ENCODE measurements at places on chromosomes 4 and X. TPM values are rescaled to one million over a fixed set of nuclear protein-coding genes. Genes with fewer than 3 reads are reported as not detected.
A peak's percentile ranks its signal among the peaks of the same experiment; 100 is the strongest.

KIT gene
- total RNA-seq = not detected

DNA sequence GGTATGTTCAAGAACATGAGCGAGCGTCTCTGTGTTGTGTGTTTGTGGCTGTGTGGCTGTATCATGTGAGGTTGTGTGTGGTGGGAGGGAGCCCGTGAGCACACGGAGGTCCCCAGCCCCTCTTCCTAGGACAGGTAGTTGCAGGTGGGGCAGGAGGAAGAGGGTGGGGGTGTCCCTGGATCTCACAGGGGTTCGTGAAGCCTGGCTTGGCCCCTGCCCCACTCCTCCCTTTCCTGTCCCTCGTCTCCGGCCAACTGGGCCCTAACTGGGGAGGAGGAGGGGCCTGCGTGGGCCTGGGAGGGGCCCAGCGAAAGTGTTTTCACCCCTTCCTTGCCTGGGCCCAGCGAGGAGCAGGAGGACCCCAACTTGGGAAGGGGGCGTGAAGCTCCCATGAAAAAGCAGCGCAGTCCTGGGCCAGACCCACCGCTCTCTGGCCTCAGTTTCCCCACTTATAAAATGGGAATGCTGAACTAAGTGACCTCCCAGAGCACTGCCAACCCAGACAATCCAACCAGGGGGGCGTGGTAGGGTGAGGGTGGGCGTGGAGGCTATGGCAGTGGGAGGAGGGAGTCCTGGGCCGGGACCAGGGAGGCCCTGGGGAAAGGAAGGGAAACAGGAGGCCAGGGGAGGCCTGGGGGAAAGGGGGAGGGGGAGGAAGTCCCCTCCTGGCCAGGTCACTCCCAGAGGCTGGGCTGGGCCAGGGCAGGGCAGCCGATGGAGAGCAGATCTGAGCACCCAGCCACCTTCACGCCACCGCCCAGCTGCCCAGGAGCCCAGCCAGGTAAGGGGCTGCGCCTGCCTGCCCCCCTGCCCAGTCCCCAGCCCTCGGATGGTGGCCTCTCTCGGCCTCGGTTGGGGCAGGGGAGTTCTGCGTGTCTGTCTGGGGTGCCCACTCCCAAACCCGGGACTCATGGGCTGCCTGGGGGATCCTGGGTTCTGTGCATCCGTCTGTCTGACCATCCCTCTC is at the start of gene AVPR2:
TSS of gene AVPR2 (plus strand) at position 683 of the 967 bp plus-strand sequence. CDS start 473 bp downstream, outside the sequence.
- DNase-seq = no peak

- no peak for DNase-seq
Measured at GRCh38 chr4:125791896-125792295, 477.1 kb downstream of the FAT4 start.

GRCh38 chr4:151067316-151067970 is 32.0 kb upstream of the RPS3A start:
- DNase-seq = no peak

- DNase-seq = no peak
Measured at GRCh38 chr4:38663090-38663800, 754 bp upstream of the KLF3 start.

GRCh38 chr4:81688085-81688484 is 216.4 kb upstream of the RASGEF1B start:
- no peak for DNase-seq

DNA sequence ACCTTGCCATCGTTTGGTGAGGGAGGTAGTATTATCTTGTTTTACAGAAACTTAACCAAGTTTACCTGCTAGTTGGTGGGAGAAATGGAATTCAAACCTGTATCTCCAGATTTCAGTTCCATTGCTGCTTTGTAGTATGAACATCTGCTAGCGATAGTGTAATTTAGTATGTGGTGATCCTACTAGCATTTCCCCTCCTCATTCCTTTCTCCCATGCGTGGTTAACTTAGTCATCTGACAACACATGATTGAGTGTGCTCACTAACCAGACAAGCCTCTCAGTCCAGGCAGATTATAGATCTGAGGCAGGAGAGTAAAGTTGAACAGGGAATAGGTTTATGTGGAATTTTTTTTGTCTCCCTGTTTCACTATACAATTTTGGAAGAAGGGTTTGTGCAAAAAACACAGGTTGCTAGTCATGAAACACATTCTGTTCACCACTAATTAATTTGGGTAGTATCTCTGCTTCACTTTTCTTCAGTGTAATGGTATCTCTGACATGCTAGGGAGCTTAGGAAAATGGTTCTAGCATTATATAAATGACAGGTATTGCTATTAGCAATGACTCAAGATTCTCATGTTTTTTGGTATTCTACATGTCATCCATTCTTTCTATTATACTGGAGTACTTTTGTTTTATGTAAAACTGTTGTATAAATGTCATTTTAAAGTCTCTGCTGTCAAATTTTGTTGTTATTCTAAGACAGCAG is 21.7 kb downstream of the RBPJ start:
- DNase-seq = no peak

DNA sequence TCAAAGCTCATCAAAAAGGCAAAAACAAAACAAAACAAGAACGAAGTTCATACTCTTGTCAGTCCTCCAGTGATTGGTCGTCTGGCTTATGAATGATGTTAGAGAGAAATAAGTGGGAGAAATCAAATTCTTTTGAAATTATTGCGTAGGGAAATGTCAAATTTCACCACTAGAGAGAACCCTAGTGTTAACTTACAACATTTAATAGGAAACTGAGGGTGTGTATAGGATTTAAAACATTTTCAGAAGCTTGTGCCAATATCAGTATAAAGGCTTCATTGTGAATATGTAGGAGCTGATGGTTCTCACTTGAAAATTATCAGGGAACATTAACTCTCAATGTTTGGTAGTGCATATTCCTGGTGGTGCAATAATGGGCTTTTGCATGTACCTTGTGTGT is 17.4 kb downstream of the ADH6 start:
- DNase-seq = no peak

SOD3 gene
- total RNA-seq = 893 TPM

- DNase-seq = no peak
Measured at GRCh38 chr4:170827562-170828274, 738.0 kb upstream of the AADAT start.

OCRL gene
- total RNA-seq = 22.4 TPM

GPRIN3 gene
- total RNA-seq = 2.1 TPM

GPRASP2 gene
- 8.7 TPM for total RNA-seq

DNA sequence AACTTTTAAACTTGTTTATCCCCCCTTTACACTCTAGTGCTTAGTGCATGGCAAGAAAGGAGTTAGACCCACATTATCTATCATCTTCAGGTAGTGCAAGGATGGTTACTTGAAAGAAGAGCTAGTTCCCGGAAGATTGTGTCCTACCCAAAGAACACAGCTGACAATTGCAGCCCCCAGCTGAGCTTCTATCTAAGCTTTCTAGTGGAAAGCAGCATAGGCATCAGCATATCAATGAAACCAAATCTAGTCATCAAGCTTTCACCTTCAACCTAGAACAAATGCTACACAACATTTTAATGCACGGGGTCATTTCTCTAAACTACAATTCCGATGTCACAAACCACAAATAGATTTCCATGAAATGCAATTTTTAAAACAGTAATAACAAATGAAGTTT is 88.9 kb upstream of the TFDP3 start:
- DNase-seq = no peak

DNA sequence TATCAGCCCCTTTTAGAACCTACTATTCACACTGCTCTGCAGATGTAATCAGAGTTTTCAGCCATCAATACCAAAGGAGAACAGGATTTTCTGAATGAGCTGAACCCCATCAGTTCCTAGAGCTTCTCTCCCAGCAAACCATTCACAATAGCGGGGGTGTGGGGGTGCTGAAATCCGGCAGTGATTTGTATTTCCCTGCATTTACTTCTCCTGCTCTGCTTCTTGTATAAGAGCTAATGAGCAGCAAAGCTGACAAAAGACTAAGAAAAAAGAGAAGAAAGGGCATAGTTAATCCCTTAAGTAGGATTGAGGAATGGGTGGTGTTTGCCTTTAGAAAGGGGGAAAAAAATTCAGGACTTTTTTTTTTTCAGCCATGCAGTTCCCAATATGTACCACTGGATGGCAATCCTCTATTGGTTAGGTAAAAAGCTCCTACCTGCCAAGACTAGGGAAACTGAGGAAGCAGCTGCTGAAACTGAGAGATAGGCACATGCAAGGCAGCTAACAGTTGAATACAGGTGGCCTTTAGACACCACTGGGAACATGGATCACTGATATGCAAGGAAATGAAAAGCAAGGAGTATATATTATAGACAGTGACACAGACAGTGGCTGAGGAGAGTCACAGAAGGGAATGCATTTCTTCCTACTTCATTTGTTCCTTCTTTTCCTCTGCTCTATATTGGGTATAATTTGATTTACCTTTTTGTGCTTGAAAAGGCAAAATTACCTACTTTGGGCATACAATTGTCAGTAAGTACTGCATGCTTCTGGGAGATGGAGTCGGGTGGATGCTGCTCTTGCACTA is 217.9 kb downstream of the HS6ST2 start:
- no peak for DNase-seq

- no peak for DNase-seq
Measured at GRCh38 chr4:109294006-109294405, 8.5 kb downstream of the COL25A1 start.

DNA sequence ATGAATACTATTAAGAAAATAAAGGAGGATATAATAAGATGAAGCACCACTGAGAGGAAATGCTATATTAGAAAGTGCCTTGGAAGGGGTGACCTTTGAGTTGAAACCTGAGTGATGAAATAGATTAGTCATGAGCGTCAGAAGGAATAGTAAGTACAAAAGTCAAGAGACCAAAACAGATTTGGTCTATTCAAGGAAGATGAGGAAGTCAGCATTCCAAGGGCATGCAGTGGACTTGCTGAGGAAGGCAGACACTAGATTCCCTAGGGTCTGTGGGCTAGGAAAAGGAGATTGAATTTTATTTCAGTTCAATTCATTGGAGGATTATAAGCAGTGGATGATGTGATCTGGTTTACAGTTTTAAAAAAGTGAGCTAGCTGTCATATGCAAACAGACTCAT is 73.0 kb upstream of the WDFY3 start:
- no peak for DNase-seq

GBA3 gene
- not detected for total RNA-seq

PUDP gene
- 1.7 TPM for total RNA-seq

- DNase-seq = peak; percentile 76
Measured at GRCh38 chr4:107824350-107825071, at the start of gene SGMS2. TSS of gene SGMS2 (plus strand) at chr4:107824932. CDS start at chr4:107895554, 70,622 bp downstream.

NKX6-1 gene
- total RNA-seq = not detected

GRCh38 chr4:133129237-133129636 is 19.9 kb upstream of the PCDH10 start:
- no peak for DNase-seq

DNA sequence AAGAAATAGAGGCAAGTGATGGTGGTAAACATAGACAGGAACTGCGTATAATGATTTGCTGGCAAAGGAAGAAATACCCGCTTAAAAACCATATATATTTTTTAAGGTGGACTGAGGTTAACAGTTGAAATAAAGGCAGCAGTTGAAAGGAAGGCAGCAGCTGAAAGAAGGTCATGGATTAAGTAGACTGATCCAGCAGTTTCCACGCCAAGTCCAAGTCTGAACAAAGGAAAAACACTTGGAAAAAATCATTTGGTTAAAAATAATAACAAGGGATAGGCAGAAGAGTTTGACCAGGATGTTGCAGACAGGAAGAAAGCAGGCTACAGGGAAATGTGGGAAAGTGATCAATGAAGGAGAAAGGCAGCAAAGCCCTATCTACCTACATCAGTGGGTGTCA is 93.6 kb downstream of the AMELX start:
- no peak for DNase-seq

DNA sequence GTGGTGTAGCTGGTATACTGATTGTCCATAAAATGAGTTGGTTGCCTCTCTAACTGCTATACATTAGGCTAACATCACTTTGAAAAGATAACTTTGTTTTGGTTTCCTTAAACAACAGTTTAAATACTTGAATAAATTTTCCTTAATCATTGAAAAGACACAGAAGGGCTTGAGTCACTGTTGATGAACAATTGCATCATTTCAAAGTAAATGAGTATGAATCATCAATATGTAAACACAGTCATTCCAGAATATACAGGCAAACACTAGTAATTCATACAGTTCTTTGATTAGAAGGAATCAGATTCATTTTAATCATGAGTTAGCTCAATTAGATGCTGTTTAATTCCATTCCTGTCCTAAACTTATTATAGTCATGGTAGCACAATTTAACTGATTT is 160.6 kb downstream of the AFF2 start:
- DNase-seq = no peak

GRCh38 chr4:186012071-186012470 is 56.9 kb upstream of the TLR3 start:
- DNase-seq = no peak

- DNase-seq = no peak
Measured at GRCh38 chr4:165433529-165433928, 54.7 kb downstream of the CPE start.

GRCh38 chrX:64192673-64193072 is 12.8 kb downstream of the AMER1 start:
- DNase-seq = peak; percentile 24

DNA sequence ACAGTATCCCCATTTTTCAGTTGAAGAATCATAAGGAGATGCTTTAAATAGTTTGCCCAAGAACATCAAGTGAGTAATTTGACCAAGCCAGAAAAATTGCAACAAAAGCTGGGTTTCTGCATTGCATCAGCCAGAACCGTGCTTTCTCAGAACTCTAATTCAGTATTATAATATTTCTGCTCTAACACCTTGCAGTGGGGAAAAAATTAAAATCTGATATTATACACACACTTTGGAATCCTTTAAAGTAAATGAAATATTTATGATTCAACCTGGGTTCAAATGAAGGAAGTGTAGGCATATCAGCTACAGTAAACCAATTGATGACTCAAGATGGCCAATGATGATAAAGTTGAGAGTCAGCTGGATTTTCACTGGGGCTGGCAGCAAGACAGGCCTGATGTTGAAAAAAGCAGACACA is 387.6 kb upstream of the ZFP42 start:
- no peak for DNase-seq

C1QTNF7 gene
- total RNA-seq = 23.2 TPM

DNA sequence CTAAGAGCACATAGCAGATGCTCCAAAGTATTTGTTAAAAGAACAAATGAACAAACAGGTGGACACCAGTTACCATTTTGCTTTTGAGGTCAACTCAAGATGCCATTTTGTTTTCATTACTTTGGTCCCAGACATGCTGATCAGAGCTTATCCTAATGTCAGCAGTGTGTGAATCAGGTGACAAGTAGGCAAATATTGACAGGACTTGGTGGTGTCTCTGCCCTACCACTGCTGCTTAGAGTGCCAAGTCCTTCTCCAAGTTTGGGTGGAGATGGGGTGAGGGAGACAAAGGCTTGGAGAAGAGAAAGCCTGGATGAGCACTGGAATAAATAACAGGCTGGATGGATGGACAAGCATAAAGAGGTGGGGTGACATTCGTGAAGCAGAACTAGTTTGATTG is 38.7 kb downstream of the MID1IP1 start:
- DNase-seq = no peak

GRCh38 chr4:77861495-77861894 is 1.1 kb upstream of the MRPL1 start:
- no peak for DNase-seq

Measured in ascending aorta (tissue), 2 donors.